ENCODE measurements at places on chromosomes 12 and 14.

DNA sequence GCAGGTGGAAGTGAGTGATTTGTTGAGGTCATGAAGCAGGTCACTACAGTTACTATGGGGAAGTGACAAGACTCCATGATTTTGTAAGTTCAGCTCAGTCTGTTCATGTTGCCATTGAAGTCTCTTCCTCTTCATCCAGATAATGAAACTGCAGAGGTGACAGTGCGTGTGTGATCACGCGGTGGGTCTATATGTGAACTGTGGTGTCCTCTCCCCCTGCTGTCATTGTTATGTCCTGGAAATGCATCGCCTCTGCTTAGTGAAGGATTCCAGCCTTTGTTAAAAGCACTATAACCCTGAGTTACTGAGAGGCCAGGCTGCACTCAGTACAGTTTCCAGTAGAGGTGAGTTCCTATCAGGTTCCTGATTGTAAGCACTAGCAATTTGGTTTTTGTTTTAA, 216.2 kb upstream of the RMST start:
- no peak for DNase-seq

- DNase-seq, result no peak
Measured at GRCh38 chr14:45242706-45243105, 10.3 kb downstream of the MIS18BP1 start.

DNA sequence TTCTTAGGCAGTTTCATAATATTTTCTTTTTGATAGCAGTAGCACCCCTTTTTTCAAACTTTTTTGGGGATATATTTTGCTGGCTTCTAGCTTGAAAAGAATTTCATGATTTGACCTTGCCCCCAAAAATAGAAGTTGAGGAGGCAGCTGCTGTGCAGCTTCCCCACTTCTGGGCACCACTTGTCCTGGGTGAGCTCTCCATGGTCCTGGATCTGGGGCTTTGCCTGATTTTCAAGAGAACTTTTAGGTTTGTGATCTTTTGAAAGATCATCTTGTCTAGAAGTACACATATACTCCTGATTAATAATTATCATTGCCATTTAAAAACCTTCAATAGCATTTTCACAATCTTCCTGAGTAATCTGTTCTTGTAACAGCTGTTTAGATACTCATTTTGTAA, 271.6 kb downstream of the NPAS3 start:
- DNase-seq, result peak; percentile 8

DNA sequence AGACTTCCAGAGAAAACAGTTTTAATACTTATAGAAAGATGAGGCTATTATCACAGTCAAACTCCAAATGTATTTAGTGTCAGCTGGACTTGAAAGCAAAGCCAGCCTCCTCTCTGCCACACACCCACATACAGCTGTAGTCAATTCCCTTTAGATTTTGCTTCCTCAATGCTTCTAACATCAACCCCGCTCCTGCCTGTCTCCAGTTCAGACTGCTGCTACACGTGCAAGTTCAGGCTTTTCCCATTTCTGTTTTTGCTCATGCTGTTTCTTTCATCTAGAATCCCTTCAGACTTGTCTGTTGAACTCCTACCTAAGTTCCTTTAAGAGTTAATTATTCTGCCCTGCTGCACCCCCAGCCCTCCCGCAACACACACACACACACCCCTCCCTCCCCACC, 380.0 kb downstream of the KCNH5 start:
- DNase-seq, result no peak

- DNase-seq, result peak; percentile 6
Measured at GRCh38 chr12:48221645-48222044, 18.6 kb upstream of the OR10AD1 start.

- DNase-seq, result no peak
Measured at GRCh38 chr14:36901861-36902260, 240.2 kb downstream of the PAX9 start.

DNA sequence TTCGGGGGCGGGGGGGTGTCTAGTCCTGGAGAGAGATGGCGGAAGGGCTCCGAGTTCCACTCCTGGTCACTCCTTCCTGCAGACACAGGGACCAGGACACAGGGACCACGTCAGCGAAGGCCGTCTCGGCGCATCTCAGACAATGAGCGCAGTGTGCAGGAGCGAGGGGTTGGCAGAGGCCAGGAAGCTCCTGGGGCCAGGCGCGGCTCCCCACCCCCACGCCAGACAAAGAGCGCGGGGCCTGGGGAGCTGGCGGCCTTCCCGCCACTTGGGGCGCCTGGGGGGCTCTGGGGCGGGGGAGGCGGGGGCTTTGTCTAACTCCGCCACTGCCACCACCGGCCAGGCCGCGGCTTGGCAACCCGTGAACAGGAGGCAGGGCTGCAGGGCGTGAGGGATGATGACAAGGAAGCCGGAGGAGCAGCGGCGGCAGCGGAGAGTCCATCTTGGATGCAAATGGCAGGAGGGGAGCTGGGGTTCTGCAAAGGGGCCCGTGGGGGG, 2.2 kb downstream of the CDK2AP1 start:
- DNase-seq, result no peak

- DNase-seq, result no peak
Measured at GRCh38 chr12:110028323-110028722, 20.0 kb downstream of the C12orf76 start.

GRCh38 chr12:132465269-132466190, 24.4 kb upstream of the FBRSL1 start:
- peak; percentile 79 for DNase-seq

- no peak for DNase-seq
Measured at GRCh38 chr14:28875934-28876571, 109.5 kb downstream of the FOXG1 start.

GRCh38 chr12:30996752-30997151, 70.2 kb downstream of the TSPAN11 start:
- no peak for DNase-seq

DNA sequence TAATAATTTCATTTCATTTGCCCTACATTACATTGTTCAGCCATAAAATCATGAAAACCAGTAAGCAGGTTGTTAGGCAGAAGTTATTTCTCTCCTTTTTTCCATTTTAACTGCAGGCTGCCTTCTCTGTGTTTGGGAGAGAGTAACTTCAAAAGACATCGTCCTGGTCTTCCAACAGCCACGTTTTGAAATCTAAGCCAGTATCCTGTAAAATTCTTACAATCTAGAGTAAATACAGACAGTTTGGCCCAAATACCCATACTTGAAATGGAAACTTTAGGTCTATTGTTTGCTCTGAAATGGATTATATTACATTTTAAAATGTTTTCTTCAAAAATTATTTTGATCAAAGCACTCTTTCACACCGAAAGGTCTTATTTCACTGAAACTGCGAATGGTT, 66.1 kb upstream of the SLCO1C1 start:
- no peak for DNase-seq

GRCh38 chr12:8742501-8742900, 44.7 kb downstream of the RIMKLB start:
- peak; percentile 85 for DNase-seq

- no peak for DNase-seq
Measured at GRCh38 chr14:88618476-88618875, 55.6 kb downstream of the ZC3H14 start.

DNA sequence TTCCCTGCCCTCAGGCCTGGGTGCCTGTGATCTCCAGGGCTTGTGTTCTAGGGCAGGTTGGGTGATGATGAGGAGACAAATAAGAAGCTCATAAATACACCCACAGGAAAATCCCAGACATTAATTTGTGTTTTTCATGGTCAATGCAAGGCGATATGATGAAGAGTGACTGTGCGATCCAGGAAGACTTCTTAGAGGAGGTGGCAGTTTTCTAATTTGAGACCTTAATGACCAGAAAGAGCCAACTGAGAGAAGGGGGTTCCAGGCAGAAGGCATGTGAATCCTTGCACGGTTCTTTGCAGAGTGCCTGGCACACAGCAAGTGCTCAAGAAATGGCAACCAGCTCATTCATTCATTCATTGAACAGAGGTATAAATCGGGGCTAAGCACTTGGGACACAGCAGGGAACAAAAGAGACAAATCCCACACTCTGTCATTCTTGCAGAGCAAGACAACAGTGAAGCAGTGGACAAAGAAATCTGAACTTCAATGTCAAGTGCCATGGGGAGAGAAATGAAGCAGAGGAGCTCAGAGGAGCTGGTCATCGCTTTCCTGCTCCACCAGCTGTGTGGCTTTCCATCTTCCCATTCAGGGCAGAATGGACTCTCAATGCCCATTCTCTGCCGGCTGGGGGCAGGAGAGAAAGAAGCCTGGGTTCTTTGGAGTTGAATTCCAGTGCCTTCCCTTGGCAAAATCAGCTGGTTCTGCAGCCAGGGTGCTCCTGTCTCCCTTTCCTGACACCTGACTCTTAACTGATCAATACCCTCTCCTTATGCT, 128.3 kb downstream of the AACS start:
- no peak for DNase-seq

- DNase-seq, result peak; percentile 12
Measured at GRCh38 chr12:29278673-29279420, 102.1 kb downstream of the ERGIC2 start.

- no peak for DNase-seq
Measured at GRCh38 chr14:90777830-90778485, 38.3 kb downstream of the TTC7B start.

- DNase-seq, result no peak
Measured at GRCh38 chr12:32420356-32420755, 21.0 kb downstream of the FGD4 start.

DNA sequence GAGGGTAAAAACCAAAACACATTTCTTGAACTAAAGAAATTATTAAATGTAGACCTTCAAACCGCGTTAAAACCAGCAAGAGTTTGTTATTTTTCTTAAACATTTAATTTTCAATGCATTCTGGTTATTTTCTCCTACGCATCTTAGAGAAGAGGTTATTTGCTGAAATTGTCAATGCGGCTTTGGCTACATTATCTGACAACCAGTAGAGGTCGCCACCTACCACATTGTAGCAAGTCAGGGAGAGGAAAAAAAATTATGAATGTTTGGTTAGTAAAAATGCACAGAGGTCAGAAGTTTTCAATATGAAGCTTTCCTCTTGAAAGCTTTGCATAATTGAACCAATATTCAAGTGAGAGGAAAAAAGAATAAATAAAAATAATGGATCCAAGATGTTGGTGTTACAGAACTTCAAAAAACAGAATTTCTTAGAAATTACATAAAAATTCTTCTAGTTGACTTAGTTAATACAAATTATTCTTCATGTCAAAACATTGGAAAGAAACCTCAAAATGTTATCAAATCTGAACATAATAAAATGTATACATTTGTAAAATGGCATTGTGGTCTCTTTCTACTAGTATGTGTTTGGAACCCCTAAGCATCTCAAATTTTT, 159.4 kb upstream of the TMTC2 start:
- no peak for DNase-seq

DNA sequence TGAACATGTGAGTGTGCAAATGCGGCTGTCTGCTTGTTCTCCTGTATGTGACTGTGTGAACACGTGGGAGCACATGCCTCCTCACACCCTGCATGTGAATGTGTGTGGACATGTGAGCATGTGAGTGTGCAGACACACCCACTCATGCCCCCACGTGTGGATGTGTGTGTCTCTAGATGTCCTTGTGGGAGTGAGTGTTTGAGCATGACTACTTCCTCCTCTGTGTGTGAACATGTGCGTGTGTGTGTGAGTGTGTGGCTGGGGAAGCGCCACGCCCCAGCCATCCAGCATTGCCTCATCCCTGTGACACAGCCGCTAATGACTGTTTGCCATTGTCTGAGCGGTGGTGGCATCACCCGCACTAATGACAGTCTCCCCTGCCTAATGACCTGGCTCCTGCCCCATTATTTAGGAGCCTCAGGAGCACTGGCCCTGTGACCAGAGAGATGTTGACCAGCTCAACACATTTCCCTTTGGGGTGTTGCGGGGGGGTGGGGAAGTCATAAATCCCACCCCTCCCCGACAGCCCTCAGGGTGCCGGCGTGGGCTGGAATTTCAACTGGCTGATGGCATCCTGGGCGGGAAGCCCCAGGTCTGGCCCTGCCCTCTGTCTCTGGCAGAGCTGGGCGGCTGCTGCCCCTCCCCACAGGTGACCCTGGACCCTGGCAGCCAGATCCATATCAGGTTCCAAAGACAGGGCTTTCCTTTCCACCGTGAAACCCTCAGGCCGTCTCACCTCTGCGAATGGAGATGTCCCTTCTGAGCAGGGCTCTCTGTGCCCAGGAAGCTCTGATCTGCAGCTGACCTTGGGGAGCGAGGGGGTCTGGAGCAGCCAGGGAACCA, 11.5 kb upstream of the KRT80 start:
- peak; percentile 89 for DNase-seq

DNA sequence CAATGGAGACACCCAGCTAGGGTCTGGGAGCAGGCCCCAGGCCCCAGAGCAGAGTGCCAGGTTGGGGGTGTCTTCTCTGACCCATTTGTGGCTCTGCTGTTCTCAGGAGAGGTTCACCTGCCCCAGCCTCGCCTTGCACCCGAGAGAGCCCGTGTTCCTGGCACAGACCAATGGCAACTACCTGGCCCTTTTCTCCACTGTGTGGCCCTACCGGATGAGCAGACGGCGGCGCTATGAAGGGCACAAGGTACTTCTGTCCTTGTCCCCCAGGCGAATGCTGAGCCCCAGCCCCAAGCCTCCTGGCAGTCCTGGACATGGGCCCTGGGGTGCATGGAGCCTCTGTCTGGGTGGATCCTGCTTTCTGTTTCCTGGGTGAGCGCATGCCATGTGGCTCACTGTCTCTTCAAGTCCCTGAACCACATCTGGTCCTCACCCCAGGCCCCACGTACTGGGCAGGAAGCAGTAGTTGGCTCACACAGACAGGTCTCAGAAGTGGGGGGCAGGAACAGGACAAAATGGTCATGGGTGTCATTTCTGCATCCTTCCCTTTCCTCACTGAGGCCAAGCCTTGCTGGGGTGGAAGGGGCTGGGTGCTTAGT, 58.2 kb downstream of the BEGAIN start:
- no peak for DNase-seq

GRCh38 chr14:56176530-56176929, 58.3 kb downstream of the PELI2 start:
- no peak for DNase-seq

- DNase-seq, result no peak
Measured at GRCh38 chr12:116573776-116574175, 14.6 kb downstream of the MAP1LC3B2 start.

Data from MG63 (cell line).